ENCODE measurements at places on chromosomes 4 and X.
A peak's percentile ranks its signal among the peaks of the same experiment; 100 is the strongest.

- peak; percentile 78 for DNase-seq
Measured at GRCh38 chr4:173288296-173288695, 45.9 kb downstream of the HMGB2 start.

- DNase-seq: no peak
Measured at GRCh38 chr4:187208651-187209050, 485.0 kb upstream of the FAT1 start.

DNA sequence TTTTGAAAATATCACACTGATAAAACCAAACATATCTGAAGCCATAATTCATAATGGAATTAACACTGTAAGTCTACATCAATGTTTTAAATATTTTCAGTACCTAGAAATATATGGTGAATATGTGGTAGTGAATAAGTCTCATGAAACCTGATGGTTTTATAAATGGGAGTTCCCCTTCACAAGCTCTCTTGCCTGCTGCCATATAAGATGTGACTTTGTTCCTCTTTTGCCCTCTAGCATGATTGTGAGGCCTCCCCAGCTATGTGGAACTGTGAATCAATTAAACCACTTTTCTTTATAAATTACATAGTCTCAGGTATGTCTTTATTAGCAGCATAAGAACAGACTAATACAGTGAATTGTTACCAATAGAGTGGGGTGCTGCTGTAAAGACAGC is 536.8 kb upstream of the GALNT7 start:
- DNase-seq: no peak

DNA sequence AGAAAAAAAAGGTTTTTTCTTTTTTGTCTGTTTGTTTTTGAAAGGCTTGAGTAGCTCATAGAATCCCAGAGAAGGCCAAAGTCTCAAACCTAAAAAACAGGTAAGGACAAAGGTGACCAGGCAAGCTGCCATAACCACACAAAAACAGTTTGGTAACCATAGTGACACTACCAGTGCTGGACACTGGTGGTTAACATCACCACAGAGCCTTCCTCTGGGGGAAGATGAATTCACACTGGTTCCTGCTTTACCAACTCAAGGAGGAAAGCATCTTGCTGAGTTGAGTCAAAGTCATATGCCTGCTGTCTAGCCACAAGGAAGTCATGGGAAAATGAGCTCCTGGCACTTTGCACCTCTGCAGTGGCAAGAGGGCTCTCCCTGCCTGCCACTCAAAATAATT is 32.5 kb downstream of the IDS start:
- DNase-seq: no peak
